ENCODE measurements at places on chromosomes 7 and 10.

DNA sequence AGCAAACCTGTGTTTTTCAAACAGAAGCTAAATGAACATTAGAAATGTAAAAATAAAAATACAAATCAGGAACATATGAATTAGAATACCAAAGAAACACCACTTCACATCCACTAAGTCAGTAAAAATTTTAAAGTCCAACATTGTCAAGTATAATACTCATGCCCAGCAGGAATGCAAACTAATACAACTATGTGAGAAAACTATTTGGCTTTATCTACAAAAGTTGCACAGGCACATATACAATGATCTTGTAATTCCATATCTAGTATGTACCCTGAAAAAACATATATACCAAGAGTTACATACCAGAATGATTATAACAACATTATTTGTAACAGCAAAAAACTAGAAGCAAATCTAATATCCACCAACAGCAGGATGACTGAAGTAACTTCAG is 91.1 kb downstream of the RNF32 start:
- DNase-seq = no peak

- DNase-seq = no peak
Measured at GRCh38 chr10:95237376-95238170, 43.5 kb downstream of the ACSM6 start.

GRCh38 chr7:73871163-73872011 is 10.4 kb downstream of the TMEM270 start:
- no peak for DNase-seq

DNA sequence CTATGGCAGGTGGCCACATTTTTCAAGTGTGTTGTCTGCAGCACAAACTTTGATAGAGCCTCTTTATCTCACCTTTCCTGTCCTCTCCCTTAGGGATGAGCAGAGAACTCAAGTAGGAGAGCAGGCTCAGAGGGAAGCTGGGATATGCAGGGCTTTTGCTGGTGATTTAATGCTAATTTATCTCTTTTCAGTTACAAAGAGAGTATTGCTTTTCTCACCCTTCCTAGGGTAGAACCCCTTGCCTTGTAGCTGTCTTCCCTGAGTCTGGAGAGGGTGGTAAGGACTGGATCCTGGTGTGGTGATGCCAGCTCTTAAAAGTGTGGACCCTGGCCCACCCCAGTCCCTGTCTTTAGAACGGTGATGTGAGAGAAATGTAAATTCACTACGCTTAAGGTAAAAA is 1061.4 kb downstream of the TYW1 start:
- DNase-seq = no peak

DNA sequence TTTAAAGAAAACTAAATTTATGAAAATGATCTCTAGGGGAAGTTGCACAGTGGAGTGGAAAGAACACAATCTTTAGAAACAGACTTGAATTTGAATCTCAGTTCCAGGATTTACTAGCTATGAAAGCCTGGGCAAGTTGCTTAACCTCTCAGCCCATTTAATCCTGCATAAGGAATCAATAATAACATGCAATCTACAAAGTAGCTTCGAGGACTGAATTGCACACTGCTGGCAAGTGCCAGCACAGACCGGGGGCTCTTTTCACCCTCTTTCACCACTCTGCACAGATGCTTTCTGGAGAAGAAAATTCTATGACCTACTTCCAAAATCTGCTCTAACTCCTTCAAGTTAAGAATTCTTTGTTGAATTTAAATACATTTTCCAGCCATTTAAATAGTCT is 63.4 kb upstream of the ANK3 start:
- no peak for DNase-seq

- DNase-seq = no peak
Measured at GRCh38 chr7:137953665-137954470, 48.0 kb downstream of the CREB3L2 start.

DNA sequence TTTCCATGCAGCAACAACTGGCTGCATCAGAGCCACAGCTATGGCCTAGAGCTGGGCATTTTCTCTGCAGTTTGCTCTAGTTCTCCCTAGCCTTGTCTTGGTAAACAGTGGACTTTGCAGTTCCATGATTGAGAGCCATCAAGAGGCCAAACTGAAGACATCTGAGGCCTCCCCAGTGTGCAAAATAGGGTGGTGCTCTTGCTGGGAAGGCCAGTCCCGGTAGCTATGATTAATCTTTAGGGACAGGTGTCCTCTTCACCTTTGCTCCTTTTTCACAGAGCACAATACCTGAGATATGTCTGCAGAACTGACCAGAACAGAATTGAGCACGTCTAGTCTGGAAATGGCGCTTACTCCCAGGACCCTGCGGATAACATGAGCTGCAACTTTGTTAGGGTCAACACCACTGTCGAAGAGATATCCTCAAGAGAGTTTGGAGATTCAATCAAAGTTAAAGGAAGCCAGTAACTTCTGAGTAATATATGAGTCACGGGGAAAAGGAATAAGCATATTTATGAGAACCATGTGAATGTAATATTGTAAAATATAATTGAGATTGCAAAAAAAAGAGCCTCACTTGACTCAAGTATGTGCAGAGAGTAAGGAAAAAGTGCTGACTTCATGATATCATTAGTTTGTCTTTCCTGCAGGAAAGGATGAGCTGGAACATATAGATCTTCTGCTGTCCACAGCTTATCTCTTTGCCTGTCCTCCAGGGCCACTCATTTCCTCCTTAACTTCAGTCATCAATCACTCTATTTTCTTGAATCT is 76.7 kb downstream of the ANK3 start:
- DNase-seq = no peak

DNA sequence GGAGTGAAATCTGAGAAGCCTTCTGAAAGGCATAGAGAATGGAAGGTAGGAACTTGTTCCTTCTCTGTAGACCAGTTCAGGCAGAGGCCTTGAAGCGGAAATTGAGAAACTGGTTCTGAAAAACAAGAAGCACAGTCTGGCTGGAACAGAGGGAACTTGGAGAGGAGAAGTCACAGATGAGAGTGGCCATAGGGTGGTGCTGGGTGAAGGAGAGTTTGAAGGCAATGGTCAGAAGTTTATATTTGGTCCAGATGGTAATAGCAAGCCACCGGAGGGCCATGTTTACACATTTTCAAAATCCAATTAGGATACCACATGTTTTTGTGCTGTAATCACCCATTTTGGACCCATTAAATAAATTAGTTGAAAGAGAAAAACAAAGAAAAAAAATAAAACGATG is 692.5 kb downstream of the INHBA start:
- DNase-seq = no peak

GRCh38 chr10:132461683-132462231 is 64.8 kb downstream of the PWWP2B start:
- DNase-seq = no peak

All from NCI-H446 treated with DMSO at 0.1 percent for 48 hours (cell line).